ENCODE measurements at places on chromosomes 11 and 22. TPM values are rescaled to one million over a fixed set of nuclear protein-coding genes. Genes with fewer than 3 reads are reported as not detected.

DNA sequence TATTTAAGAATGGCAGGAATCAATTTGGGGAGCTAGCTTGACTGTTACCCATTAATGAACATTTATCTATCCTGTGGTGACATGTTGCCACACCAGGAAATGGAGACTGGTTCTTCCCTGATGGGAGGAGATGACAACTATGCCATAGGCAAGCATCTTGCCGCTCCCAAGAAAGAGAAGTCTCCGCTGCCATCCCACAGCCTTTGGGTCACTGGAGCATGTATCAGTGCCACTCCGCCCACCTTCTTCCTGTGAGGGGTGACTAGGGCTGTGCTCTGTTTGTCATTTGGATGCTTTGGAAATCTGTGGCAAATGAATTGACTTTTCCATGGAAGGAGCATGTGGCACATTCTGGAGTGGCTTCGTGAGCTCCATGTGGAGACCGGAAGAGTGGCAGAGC lies 6.5 kb downstream of the STIP1 start:
- DNase-seq, result no peak
- H3K27ac ChIP-seq, result no peak overlapping the region
- peaks cover 16% of the 10 kb centered on the region for H3K4me1 ChIP-seq
- no peak overlapping the region for H3K4me3 ChIP-seq

GRCh38 chr22:20060700-20061480 lies 19.2 kb upstream of the DGCR8 start:
- peaks cover 5% of the 10 kb centered on the region for H3K4me1 ChIP-seq
- H3K27me3 ChIP-seq, result no peaks in the 10 kb centered on the region
- H3K4me3 ChIP-seq, result no peak overlapping the region
- no peak for DNase-seq
- peaks cover 46% of the 10 kb centered on the region for H3K36me3 ChIP-seq

GRCh38 chr11:35847473-35847872 lies 96.4 kb upstream of the LDLRAD3 start:
- H3K27me3 ChIP-seq, result no peaks in the 10 kb centered on the region
- H3K27ac ChIP-seq, result no peak overlapping the region
- H3K4me1 ChIP-seq, result no peaks in the 10 kb centered on the region
- H3K36me3 ChIP-seq, result no peaks in the 10 kb centered on the region
- DNase-seq, result no peak

GRCh38 chr22:24595863-24596262 lies 3.0 kb upstream of the LRRC75B start:
- no peaks in the 10 kb centered on the region for H3K36me3 ChIP-seq
- H3K4me1 ChIP-seq, result peaks cover 4% of the 10 kb centered on the region
- H3K27me3 ChIP-seq, result no peaks in the 10 kb centered on the region
- no peak overlapping the region for H3K4me3 ChIP-seq

- no peak overlapping the region for H3K27ac ChIP-seq
- H3K36me3 ChIP-seq, result peaks cover 3% of the 10 kb centered on the region
- H3K4me3 ChIP-seq, result no peak overlapping the region
- no peak for DNase-seq
- H3K4me1 ChIP-seq, result peaks cover 3% of the 10 kb centered on the region
- H3K27me3 ChIP-seq, result no peaks in the 10 kb centered on the region
Observed at GRCh38 chr11:110243791-110244190, 52.6 kb downstream of the RDX start.

- H3K27me3 ChIP-seq, result no peaks in the 10 kb centered on the region
- peaks cover 63% of the 10 kb centered on the region for H3K4me1 ChIP-seq
- no peak for DNase-seq
Observed at GRCh38 chr11:102453302-102453695, 734 bp upstream of the TMEM123 start.

DNA sequence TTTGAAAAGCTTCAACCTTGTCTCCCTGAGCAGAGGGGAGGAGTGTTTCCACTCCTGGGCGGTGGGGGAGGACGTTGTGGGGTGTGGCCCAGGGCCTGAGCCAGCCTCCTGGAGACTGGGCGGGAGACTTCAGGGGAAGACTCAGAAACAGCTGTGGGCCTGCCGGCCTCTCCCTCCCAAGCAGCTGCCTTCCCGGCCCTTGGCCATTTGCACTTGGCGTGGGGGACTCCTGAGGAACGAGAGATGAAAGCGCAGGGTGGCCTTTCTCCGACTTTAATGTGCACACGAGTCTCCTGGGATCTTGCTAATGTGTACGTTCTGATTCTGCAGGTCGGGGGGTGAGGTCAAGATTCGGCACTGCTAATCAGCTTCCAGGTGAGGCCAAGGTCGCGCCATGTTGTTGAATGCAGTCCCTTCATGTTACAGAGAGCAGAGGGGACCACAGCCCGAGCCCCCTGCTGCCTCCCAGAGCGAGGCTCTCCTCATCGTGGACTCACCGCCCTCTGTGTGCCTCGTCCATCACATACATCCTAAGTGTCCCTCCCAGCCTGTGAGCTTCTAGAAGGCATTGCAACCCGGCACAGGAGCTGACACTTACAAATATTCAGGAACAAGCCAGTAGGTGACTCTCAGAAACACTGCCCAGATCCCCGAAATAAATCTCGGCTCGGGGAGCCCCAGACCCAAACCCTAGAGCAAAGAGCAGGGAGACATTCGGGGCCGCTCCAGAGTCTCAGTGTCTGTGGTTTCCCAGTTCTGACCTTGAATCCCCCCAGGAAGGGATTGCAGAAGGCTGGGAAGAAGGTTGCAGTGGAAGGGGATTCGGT lies 7.7 kb downstream of the LIF start:
- peaks cover 8% of the 10 kb centered on the region for H3K4me1 ChIP-seq
- no peaks in the 10 kb centered on the region for H3K36me3 ChIP-seq
- no peak overlapping the region for H3K27ac ChIP-seq
- DNase-seq, result no peak
- H3K4me3 ChIP-seq, result no peak overlapping the region

The TRIM21 gene
- total RNA-seq, result 32.3 TPM

The TCIRG1 gene
- total RNA-seq, result 266 TPM

The TRIM49B gene
- total RNA-seq, result not detected
